Stimulated activated CD4-positive, alpha-beta T cell treated with anti-CD3 and anti-CD28 coated beads, TNF-alpha, amount 100 ng/mL, for 24 hours (primary cell): ENCODE measurements at places on chromosomes 5 and 9.

- DNase-seq: no peak
These were observed 5.4 kb downstream of the GOLM1 start for GRCh38 chr9:86093788-86094555.

DNA sequence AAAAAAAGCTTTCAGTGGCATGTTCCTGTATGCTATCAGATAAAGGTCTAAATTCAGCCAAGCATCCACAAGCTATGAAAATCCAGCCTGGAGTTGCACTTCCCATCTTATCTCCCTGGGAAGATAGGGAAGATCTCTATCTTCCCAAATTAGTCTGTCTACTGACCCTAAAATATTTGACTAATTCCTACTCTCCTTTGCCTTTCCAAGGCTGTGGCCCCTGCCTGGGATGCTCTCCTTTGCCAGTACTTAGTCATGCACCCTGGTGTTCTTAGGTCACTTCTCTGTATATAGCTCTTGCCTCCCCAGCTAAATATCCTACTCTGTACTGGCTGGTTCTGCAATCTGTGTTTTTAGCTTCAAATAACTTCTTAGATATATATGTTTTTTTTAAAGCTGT is 44.0 kb upstream of the PLPP1 start:
- no peak for DNase-seq

DNA sequence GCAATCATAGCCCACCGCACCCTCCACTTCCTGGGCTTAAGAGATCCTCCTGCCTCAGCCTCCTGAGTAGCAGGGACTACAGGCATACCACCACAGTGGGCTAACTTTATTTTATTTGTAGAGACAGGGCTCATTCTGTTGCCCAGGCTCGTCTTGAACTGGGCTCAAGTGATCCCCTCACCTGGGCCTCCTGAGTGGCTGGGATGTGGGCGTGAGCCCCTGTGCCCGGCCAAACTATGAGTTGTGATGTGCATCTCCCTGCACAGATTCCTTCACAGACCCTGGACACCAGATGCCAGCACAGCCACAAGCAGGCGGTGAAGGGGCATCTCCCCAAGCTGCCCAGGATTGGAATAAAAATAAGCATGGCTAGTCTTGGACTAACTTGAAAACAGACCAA is 244.9 kb upstream of the IRX1 start:
- DNase-seq: no peak

- no peak for DNase-seq
These were observed 813.4 kb downstream of the TLE1 start for GRCh38 chr9:80875947-80876346.

- DNase-seq: no peak
These were observed 31.4 kb upstream of the RAI14 start for GRCh38 chr5:34624691-34625090.

GRCh38 chr9:31745468-31745867 is 639.0 kb upstream of the ACO1 start:
- DNase-seq: no peak
